ENCODE measurements at places on chromosomes 13 and 19.

GRCh38 chr19:52990759-52991418, 22.8 kb upstream of the ERVV-1 start:
- DNase-seq, result no peak

- DNase-seq, result no peak
These were observed 18.1 kb downstream of the MEGF8 start for GRCh38 chr19:42343344-42344110.

- DNase-seq, result no peak
These were observed 20.0 kb downstream of the CNFN start for GRCh38 chr19:42370068-42370520.

- DNase-seq, result no peak
These were observed 95.8 kb upstream of the MYCBP2 start for GRCh38 chr13:77422724-77423123.

DNA sequence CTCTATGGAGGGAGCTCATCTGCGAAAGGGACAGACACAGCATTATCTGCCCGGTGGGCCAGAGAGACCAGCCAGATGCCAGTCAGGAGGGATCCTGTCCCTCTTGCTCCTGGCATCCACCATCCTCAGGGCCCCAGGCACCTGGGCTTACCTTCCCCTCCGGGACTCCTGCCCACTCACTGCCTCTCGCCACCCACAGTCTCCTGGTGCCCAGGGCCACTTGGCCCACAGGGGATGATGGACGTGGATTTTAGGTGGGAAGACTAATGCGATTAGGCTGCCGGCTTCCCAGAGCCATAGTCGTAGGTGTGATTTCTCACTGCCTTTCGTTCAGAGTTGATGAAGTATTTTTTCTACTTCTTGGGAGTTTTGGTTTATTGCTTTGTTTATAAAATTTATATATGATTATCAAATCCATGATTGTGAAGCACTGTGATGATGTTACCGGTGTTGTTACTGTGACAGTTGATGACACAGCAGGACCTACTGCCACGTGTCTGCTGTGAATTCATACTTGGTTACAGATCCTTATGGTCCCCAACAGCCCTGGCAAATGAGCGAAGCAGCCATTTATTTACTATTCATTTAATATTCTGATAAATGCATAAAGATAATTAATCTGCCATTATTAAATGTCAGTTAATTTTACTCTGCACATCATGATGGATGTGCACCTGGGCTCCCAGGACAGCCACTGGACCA, 14.5 kb upstream of the CHAMP1 start:
- no peak for DNase-seq

- DNase-seq, result no peak
These were observed 114.9 kb upstream of the SPATA13 start for GRCh38 chr13:24045597-24045996.

DNA sequence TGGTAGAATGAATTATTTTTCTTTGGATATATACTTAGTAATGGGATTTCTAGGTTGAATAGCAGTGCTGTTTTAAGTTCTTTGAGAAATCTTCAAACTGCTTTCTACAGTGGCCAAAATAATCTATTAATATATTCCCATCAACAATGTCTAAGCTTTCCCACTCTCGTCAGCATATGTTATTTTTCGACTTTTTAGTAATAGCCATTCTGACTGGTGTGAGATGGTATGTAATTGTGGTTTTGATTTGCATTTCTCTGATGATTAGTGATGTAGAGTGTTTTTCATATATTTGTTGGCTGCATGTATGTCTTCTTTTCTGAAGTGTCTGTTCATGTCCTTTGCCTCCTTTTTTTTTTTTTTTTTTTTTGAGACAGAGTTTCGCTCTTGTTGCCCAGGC, 90.2 kb upstream of the CSNK1A1L start:
- no peak for DNase-seq

- no peak for DNase-seq
These were observed 12.6 kb downstream of the MPHOSPH8 start for GRCh38 chr13:19646063-19646462.

- DNase-seq, result no peak
These were observed 21.4 kb downstream of the ACOD1 start for GRCh38 chr13:76969488-76970365.

- no peak for DNase-seq
These were observed 434.6 kb downstream of the FGF14 start for GRCh38 chr13:101967216-101967615.

DNA sequence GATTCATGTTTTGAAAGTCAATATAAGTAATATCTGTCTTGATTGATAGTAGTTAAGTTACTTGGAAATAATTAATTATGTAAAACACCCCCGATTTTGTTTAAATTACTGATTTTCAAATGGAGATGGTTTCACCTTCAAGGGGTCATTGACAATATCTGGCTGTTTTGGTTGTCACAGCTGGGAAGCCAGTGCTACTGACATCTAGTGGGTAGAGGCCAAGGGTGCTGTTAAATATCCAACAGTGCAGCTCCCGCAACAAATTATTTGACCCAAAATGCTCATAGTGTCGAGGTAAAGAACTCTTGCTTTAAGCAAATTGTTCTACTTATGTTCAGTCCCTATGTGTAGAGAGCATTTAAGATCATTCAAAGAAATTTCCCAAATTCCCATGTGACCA, 50.6 kb upstream of the PCDH20 start:
- no peak for DNase-seq

DNA sequence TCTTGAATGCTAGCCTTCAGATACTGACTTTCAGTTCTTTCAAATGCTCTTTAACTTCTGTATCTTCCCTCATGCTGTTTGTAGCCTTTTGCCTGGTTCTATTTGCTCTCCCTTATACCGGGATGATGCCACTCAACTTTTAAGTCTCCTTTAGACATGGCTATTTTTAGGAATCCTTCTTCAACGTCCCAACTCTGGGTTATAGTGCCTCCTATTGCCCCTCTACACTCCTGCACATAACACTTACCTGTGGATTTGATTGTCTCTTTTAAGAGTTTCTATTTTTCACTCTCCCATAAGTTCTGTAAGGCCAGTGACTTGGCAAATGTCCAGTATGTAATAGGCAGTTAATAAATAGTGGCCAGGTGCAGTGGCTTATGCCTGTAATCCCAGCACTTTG, 343.0 kb downstream of the KLF5 start:
- no peak for DNase-seq

DNA sequence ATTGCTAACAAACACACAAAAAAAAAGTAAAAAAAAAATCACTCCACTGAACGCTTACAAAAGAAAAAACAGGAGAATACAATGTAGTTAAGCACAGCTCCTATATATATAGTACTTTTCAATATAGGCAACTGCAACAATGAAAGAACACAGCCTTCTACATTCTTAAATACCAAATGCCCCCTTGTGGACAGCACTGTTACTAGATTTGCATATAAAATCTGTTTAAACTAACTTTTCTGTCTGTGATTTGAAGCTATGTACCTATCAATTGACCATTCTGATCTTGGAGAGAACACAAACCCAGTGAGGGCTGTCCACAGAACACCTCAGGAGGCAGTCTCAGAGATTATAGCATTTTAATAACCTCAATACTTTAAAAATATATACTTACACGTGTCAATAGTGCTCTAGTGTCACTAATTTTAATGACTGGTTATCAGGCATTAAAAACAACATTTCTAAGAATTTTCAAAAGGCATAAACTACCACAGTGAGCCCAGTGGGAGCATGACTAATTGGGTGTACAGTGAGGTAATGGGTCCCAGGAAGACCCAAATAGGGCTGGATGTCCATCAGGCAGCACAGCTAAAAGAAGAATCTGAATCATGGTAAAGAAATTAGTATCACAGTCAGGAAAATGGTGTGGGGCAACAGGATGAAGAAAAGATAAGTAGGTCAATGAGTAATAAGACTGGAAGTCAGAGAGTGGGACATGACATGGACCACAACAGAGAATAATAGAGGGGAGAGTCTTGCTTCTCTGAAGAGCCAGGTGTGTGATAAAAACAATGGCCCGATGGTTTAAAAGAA, 22.2 kb downstream of the CCDC169 start:
- no peak for DNase-seq

DNA sequence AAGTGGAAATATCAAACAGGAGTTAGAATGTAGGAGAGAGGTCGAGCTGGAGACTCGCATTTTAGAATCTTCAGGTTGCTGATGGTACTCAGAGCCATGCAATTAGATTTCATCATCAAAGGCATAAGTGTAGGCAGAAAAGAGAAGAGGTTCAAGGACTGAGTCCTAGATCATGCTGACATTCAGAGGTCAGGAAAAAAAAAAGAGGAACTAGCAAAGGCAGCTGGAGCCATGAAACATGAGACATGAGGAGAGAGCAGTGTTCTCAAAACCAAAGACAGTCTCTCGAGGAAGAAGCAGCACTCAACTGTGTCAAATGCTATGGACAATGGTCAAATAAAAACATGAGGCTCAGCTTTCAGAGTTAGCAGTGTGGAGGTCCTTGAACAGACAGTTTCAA, 12.4 kb upstream of the TPP2 start:
- no peak for DNase-seq

DNA sequence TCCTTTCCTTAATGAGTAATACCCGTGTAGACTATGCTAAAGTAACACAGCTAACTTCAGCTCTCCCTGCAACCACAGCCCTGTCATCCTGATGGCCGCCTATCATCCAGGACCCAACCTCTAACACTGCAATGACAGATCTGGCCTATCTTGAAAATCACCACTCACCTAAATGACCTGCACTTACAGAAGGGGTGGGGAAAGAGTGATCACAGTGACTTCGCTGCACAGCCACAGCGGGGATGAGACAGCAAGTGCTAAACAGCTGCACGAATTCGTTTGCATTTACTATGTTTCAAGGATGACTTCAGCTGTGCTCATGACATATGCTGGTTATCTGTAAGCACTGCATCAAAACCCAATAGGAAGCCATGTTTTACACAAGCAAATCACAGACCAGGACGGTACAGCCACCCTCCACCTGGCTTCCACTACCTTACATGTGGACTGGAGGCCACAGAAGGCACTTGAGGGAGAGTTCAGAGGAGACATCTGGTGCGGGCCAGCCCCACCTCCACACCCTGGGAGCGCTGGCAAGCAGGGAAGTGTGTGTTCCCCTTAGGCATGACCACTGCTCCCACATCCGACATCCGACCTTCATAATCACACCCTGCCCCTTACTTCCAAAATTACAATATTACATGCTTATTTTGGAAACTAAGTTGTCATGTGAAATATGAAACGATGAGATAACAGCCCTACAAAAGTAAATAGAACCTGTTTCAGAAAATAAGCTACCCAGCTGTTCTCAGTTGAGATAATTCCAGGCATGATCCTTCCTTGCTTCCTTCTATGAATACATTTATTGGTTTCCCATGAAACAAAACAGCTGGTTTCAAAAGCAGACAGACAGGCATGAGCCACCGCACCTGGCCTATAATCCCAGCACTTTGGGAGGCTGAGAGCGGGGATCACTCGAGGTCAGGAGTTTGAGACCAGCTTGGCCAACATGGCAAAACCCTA, 95.7 kb downstream of the STK24 start:
- DNase-seq, result no peak

DNA sequence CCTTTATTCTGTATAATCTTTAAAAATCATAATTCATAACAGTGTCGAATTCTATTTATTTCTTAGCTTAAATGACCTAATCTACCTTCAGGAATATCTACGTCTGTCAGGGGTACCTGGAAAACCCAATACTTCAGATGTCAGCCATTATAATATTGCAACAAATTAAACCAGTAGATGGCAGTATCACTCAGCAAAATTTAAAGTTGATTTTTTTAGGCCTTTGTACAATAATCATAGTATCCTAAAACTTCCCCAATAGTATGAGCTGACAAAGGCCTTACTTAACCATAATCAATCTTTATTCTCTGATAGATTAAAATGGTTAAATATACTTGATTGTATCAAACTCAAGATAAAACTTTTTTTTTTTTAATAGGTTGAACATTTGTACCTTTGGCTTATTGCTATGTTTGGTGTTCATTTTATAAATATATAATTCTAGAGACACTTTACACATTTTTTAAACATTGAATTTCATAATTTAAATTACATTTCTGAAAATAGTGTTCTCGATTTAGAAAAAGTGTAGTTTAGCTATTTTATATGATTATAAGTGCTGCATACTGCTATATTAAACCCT, 830.2 kb upstream of the SPRY2 start:
- no peak for DNase-seq

DNA sequence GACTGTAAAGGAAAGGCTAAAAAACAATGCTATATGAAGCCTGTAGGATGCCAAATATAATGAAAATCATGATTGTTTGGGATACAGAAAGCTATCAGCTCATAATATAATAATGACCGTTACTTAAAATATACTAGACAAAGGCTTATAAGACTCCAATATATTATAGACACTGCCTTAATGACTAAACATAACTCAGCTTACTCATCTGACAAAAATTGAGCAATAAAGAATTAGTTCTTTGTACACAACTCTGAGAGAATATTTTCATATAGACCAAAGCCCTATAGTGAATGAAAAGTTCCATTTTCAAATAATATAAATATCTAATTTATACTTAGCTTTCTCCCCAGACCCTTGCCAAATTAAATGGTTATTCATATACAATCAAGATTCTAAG, 283.3 kb downstream of the DIAPH3 start:
- no peak for DNase-seq

DNA sequence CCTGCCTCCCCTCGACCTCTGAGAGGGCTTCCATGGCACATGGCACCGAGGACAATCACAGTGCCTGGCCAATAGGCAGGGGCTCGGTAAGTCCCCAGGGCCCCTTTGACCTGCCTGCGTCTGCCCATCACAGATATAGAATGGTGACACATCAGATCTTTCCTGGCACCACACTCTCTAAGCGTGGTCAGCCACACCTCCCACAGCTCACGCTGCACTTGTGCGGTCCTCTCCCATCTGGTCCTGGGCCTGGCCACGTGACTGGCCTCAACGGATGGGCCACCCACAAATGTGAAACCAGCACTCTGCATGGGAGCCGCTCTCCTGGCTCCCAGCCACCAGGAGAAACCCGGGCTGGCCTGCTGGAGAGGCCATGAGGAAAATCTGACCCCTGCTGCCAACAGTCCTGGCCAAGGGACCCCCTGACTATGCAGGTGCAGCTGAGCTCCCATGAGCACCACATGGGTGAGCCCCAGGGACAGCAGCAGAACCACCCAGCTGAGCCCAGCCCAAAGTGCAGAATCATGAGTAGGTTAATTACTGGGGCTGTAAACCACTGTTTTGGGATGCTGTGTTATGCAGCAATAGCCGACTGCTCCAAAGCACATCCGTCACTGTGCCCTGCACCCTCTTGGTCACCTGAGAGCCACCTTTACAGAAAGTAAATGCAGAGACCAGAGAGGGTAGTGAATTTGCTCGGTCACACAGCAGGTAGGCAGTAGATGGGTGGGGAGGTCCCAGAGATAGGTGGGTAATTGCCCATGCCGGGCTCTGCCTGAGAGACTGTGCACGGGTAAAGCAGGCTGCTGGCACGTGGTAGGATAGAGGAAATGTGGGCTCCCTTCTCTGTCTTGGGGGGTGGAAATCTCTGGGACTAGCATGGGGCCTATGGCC, 9.7 kb upstream of the MEF2B start:
- DNase-seq, result no peak

All from activated gamma-delta T cell treated with anti-CD3 and anti-CD28 coated beads, Interleukin-2, amount 50 U/mL, for 16 hours (primary cell).